Ascending aorta (tissue), 2 donors: ENCODE measurements at places on chromosomes 1 and 21.

- DNase-seq, result no peak
Measured at GRCh38 chr1:220451532-220451931, 76.4 kb upstream of the MARK1 start.

DNA sequence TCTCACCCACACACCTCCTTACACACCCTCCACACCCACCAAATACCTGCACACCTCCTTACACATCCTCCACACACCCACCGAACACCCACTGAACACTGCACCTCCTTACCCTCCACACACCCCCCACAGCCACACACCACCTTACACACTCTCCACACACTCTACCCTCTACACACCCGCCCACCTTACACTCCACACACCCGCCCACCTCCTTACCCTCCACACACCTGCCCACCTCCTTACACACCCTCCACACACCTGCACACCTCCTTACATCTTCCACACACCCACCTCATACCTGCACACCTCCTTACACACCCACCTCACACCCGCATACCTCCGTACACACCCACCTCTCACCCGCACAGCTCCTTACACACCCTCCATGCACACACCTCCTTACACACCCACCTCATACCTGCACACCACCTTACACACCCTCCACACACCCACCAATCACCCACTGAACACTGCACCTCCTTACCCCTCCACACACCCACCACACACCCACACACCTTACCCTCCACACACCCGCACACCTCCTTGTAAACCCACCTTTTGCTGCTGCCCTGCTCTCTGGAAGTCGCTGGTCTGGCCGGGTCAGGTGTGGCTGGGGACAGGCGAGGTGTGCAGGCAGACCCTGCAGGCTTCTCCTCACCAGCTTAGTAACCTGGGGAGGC lies 38.5 kb downstream of the COQ8A start:
- no peak for DNase-seq

DNA sequence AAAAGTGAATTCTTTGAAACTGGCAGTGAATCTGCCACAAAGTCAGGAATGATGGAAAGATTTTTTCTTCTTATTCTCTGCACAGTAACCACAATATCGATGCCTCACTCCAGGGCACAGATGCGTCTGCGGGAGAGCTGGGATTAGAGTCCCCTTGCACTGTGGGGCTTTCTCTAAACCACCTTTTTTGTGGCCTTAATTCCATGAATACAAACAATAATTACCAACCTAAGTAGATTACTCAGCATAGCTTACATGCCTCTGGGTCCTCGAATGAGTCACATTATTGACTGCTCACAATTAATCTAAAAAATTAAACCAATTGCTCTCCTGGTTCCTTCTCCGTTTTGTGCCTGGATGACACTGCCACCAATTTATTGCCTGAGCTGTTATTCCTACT lies 125.8 kb downstream of the KAZN start:
- no peak for DNase-seq

GRCh38 chr1:52748119-52748518 lies 21.9 kb downstream of the ZYG11B start:
- DNase-seq, result no peak

GRCh38 chr1:183234660-183235476 lies 48.8 kb downstream of the LAMC2 start:
- peak; percentile 88 for DNase-seq

GRCh38 chr1:169110236-169110635 lies 3.7 kb downstream of the ATP1B1 start:
- DNase-seq, result no peak

- no peak for DNase-seq
Measured at GRCh38 chr1:22736501-22737080, 26.0 kb downstream of the EPHB2 start.

DNA sequence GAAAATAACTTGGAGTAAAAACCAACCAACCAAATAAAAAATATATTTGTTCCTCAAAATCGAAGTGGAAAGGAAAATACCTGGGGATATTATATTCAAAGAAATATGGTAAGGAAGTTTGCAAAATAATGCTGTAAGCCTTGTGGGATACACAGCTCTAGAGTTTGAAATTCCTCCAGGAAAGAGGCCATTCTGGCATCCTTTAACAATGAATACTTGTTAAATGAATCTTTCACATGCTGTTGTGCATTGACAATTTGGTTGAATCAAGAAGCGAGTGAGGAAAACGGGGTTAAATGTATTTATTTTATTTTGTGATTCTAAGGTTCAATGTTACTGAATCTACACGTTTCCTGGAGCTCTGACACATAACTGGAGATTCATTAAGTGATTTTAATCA lies 30.5 kb upstream of the NTNG1 start:
- DNase-seq, result no peak

GRCh38 chr1:230228236-230228897 lies 161.3 kb downstream of the GALNT2 start:
- no peak for DNase-seq

GRCh38 chr1:37177230-37177864 lies 143.0 kb upstream of the GRIK3 start:
- no peak for DNase-seq

DNA sequence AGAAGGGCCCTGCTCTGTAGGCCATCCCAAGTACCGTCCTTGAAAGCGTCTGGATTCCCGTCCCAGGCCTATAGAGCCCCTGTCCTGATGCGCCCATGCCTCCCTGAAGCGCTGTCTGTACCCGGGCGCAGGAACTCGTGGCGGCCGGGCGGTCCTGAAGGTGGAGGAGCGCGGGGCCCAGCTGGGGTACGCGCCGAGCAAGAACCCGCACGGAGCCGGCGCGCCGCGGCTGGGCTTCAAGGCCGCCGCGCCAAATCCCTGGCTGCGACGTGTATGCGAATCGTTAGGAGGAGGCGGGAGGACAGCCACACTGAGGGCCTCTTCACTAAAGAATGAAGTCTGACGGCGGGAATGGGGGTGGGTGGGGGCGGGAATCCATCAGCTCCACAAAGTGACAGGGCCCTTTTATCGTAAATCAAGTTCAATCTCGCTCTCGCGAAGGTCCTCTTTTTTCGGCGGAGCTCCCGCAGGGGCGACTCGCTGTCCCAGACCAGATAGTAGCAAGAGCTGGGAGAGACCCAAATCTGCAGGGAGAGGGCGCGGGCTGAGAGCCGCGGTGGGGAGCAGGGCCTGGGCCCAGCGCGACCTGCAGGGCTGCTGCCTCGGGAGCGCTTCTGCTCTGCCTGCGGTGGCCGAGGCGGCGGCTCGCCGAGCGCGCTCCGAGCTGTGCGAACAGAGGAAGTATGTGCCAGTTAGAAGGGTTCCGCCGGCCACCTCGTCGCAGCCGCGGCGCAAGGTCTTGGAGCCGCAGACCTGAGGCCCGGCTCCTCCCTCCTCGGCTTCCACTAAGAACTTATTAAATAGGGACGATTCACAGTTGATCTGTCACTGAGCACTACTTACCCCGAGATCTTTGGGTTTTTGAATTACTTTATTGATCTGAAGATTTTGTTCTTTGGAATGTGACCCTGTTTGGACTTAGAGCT lies 10.4 kb downstream of the BARHL2 start:
- no peak for DNase-seq

- no peak for DNase-seq
Measured at GRCh38 chr1:227317523-227318015, 723 bp downstream of the CDC42BPA start.

DNA sequence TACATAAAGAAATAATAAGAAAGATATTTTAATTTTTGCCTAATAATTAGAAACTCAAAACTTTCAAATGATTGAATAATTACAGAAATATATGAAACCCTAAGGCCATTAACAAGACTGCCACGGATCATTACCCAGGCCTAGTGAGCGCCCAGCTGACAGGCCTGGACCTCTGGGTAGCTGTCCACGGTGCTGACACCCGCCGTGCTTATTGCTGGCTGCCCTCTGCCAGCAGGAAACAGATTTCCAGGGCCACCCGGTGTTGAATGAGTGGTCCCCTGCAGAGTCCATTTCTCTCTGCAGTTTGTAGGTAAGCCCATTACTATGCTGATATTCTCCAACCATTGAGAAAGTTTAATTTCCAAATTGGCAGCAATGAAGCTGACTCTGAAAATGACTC lies 254.4 kb upstream of the GJB5 start:
- no peak for DNase-seq

- DNase-seq, result no peak
Measured at GRCh38 chr1:152118915-152119314, 3.7 kb upstream of the TCHH start.

DNA sequence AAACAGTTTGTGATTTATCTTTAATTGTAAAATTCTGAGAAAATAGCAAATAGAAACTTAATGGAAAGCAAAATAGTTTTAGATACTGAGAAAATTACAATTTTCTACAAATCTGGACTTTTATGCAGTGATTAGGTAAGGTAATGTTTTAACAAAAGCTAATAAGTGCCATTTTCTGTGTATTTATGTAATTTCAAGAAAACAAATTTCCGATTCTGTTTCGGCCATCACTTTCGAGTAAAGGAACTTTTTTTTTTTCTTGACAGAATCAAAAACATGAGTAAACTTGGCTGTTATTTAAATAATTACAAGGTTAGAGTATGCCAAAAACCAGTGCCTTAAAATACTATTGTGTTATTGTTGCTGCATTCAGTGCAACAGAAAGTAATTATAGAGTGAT lies 280.4 kb upstream of the C1orf105 start:
- DNase-seq, result no peak

- peak; percentile 74 for DNase-seq
Measured at GRCh38 chr1:36486439-36487335, 4.0 kb upstream of the CSF3R start.

GRCh38 chr21:23531444-23531843 lies 2075.8 kb downstream of the MRPL39 start:
- DNase-seq, result no peak

DNA sequence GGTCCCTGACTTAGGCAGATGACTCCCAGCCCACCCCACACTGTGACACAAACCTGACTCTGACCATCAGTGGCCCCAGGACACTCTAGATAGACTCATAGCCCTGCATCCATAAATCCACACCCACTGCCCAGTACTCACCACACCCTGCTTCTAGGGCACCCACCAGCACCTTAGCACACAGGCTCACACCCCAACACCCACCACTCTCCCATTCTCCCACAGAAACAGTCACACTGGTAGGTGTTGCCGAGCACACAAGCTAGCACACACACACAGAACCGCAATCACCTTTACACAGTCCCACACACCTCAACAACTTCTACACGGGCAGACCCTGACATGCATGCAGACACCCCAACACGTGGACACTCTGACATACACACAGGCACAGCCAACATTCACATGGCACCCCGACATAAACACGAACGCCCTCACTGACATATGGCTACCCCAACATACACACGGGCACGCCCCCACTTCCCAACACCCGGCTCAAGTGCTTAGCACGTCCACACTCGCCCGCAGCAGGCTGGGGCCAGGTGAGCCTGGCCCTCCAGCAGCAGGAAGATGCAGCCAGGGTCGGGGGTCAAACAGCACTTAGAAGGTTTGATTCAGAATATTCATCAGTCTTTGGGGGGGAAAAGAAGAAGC lies 105.5 kb upstream of the TARDBP start:
- no peak for DNase-seq

DNA sequence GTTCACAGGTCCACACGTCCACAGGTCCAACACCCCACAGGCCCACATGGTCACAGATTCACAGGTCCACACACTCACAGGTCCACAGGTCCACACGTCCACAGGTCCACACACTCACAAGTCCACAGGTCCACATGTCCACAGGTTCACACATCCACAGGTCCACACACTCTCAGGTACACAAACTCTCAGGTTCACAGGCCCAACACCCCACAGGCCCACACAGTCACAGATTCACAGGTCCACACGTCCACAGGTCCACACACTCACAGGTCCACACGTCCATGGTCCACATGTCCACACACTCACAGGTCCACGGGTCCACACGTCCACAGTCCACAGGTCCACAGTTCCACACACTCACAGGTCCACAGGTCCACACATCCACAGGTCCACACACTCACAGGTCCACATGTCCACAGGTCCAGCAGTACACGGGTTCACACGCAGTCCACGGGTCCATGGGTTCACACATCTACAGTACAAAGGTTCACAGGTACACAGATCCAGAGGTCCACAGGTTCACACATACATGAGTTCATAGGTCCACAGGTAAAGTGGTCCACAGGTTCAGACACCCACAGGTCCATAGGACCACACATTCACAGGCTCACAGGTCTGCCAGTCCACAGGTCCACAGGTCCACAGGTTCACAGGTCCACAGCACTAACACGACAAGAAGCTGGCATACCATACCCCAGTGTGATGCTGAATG lies 39.3 kb upstream of the COL6A2 start:
- no peak for DNase-seq

- peak; percentile 65 for DNase-seq
Measured at GRCh38 chr1:192954705-192955265, 104.4 kb downstream of the UCHL5 start.

DNA sequence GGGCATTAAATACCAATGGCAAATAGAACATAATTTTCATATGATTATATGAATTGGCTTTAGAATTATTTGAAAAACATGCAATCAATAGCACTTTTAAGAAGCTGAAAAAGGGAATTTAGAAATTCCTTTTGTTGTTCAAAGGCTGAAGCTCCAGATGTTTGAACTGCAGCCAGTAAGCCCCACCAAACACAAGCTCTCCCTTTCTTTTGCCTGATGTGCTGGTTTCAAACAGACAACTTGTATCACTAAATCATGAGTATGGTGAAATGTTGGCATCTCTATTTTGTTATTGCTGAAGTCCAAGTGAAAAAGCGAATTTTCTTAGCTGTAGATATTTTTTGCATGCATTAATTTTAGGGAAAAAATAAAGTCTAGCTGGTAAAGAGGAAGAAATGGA lies 27.5 kb upstream of the NCAM2 start:
- DNase-seq, result no peak

GRCh38 chr1:203407296-203407695 lies 56.4 kb upstream of the FMOD start:
- no peak for DNase-seq

DNA sequence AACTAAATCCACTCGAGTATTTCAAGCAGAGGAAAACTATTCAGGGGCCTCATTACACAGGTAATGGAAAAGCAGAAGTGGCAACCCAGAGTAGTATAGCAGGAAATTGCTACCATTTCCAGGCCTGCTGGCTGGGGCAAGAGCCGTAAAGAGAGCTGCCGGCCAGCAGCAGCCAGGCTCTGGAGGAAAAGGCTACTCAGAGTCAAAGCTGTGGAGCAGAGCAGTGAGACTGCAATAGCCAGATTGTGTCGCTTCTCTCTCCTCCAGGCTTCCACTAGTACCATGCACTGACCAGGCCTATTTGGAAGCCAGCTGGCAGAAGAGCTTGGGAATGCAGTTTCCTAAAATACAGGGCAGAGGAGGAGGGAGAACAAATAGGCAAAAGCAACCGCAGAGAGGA lies 155.5 kb downstream of the OMA1 start:
- DNase-seq, result no peak
